Stimulated activated CD4-positive, alpha-beta T cell treated with anti-CD3 and anti-CD28 coated beads, Interleukin-15, amount 100 ng/mL, for 1 hour (primary cell): ENCODE measurements at places on chromosomes 1 and 21.

DNA sequence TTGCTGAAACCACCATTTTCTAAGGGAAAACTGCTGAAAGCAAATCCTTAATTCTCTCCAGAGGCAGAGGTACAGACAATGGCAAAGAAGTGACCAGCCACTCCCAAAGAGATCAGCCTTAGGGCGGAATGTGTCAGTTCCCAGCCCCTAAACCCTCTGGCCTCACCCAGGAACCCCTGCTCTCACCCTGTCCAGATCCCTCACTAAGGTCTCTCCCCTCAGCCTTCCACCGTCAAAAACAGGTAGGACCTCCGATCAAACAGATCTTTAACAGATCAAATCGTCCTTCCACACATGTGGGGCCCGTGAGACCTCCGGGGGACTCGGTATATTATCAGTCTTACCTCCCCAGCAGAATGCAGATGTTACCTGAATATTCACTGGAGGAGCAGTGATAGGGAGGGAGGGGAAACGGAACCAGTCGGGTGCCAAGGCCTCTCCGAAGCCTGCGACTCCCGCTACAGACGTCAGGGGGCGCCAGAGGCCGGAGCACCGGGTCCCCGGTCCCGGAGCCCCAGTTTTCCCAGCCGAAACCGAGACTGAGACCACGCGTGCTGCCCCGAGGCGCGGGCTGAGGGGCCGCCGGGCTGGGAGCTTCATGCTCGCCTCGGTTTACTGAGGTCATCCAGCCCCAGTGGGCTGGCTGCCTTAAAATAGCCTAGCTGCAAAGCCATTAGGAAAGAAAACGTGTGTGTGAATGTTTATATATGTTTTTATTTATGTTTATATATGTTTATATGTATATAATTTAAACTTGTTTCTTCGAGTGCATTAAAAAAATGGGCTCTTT, 23.6 kb downstream of the GPA33 start:
- DNase-seq = peak; percentile 63

DNA sequence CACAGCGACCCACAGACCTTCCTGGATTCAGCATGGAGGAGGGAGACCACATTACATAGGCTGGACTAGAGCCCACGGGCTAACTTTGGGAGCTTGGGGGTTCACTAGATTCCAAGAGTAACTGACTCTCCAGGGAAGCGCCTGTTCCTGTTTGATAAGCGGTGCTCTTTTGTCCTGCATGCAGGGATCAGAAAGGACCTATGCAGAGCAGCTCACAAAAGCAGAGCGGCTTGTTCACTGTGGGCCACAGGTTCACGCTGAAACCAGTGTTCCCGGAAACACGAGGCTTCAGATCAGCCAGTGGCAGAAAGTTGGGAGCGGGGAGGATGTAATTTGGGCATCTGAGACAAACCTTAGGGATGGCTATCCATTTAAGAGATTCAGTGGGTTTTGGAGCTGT, 403.9 kb downstream of the PCP4 start:
- DNase-seq = no peak

DNA sequence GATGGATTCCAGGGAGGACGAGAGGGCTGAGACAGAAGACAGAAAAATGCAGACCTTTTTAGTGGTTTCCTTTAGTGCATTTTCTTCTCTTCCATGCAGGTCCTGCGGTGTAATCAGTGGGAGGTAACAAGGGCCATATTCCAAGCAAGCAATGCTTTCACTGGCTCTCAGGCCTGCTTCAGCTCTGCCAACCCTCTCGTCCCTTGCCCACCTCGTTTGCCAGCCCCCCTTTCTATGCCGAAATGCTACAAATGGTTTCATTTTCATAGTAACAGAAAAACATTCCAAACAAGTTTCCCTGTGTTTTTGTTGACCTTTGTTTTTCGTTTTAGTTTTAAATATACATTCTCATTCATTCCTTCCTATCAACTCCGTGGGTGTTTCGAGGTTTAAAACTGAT, 443.1 kb downstream of the TTLL7 start:
- no peak for DNase-seq

- no peak for DNase-seq
These were observed 22.7 kb downstream of the COL6A1 start for GRCh38 chr21:46004168-46004861.

GRCh38 chr1:101131239-101131843, 105.5 kb upstream of the S1PR1 start:
- no peak for DNase-seq

GRCh38 chr1:39779821-39780220, 8.7 kb upstream of the OXCT2 start:
- DNase-seq = no peak

DNA sequence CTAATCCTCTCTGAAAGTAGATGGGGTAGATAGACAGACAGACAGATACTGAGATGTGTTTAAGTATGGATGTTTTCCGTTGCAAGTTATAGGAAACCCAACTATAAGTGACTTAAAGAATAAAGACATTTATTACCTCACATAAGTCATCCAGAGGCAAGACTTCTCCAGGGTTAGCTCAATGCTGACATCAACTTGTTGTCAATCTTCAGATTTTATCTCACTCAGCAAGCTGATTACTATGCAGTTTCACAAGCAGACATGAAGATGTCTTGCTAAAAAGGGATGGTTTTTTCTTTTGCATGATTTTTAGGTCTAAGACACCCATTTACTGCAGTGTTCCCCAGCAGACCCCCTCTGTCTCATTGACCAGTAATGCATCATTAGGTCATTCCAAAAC, 30.7 kb upstream of the ZNF362 start:
- DNase-seq = no peak

DNA sequence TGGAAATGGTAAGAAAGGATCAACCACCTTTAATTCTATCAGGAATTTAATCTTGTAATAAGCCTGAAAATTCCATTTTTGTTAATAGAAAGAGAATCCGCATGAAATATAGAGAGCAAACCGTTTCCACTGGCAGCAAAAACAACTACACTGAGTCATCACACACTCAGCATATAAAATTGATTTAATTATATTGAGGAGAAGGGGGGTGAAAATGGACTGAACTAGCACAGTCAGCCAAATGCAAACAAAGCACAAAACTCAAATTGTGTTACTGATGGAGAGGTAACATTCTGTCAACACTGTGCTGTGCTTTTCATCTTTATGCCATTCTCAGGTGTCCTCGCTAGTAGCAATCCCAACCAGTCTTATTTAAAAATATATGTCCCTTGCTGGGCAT, 1583.9 kb downstream of the MRPL39 start:
- no peak for DNase-seq

DNA sequence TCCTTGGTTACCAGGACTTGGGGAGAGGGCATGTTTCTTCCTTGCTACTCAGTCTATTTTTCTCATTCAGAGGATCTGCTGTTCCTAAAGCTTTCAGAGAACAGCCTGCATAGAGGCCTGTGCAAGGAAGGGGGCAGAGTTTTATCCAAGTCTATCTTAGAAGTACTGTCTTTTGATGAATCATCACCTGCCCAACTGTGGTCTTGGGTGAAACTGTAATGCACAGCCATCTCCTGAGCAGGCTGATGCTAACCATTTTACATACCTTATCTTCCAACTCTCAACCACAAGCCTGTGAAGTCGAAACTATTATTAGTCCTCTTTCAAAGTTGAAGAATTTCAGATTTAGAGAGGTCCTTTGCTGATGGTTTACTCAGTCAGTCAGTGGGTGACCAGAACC, 368.0 kb downstream of the HHAT start:
- no peak for DNase-seq

DNA sequence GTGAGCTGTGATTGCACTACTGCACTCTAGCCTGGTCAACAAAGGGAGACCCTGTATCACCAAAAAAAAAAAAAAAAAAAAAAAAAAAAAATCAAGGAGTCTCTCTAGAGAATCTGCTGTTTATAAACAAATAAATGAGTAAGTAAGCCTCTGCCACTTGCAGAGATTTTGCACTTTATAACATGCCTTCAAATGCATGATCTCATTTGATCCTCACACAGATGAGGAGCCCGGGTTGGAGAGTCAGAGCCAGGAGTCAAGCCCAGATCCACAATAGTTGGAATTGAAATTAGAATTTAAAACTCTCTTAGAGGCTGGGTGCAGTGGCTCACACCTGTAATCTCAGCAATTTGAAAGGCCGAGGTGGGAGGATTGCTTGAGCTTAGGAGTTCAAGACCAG, 4.0 kb downstream of the PRELP start:
- DNase-seq = no peak

GRCh38 chr1:45170151-45170742, 36.2 kb downstream of the ZSWIM5 start:
- no peak for DNase-seq

DNA sequence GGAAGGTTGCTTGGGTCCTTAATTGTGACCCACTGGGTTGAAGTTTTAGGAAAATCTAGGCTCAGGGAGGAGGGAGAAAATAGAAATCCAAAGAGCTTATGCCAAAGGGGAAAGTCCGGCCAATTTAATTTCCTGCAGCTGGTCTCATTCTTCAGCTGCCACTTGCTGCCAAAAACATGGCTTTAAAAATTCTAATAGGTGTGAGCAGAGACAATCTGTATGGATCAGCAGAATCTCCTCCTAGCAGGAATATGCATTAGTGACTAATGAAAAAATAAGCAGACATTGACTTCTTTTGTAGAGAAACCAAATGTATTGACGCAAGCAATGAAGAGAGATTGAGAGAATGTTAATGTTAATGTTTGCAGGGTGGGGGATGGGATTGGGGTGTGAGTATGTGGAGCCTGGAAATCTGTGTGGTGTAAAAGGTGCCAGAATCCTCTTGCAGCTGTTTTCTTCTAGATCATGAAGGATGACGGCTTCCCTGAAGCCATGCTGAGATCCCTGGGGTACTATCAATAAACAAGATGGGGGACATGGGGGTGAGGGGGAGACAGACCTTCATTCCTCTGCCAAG, 35.3 kb downstream of the VWA5B1 start:
- no peak for DNase-seq

DNA sequence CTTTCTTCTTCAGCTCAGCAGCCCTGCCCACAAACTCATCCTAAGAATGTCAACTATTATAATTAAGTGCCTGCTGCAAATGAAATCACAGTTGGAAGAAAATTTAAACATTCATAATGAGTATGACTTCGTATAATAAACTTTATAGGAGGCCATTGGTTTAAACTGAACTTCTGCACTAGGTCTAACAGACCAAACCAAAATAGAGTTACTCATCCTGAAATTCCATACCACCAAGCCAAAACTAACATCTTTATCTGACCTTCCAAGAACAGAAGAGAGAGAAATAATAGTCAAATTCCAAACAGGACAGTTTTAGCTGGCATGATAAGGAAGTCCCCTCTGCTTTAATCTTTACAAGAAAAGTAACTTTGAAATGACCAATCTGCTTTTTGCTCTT, 472.4 kb upstream of the PRMT6 start:
- no peak for DNase-seq

DNA sequence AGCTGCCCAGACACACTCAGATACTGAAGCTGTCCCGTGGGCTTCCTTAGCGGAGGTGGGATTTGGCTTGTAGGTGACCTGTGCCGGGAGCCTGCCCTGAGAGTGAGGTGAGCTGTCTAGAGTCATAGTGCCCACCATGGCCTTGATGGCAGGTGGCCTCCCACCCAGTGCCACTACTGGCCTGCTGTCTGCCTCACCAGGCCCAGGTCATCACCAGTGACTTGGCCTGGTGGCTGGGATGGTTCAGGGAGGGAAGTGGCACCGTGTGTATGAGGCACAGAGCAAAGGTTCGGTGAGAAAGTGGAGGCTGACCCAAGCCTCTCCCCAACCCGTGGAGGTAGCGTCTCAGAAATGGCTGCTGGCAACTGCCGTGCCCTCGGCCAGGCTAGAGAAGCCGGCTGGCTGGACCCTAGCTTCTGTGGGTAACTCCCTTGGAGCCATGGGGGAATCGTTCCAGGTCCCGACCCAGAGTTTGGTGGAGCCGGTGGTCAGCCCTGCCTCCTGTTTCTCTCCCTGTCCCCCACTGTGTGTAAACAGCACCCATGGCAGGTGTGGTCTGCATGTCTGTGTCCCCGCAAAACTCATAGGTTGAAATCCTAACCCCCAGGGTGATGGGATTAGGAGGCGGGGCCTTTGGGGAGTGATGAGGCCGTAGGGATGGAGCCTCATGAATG, 155.4 kb upstream of the C1orf174 start:
- DNase-seq = no peak

GRCh38 chr1:20358761-20359263, 68.1 kb downstream of the VWA5B1 start:
- no peak for DNase-seq

GRCh38 chr1:151512801-151513625, 1.8 kb downstream of the CGN start:
- DNase-seq = no peak

GRCh38 chr1:87284456-87285240, 44.0 kb upstream of the LMO4 start:
- no peak for DNase-seq

GRCh38 chr1:220441211-220441610, 86.7 kb upstream of the MARK1 start:
- DNase-seq = no peak

DNA sequence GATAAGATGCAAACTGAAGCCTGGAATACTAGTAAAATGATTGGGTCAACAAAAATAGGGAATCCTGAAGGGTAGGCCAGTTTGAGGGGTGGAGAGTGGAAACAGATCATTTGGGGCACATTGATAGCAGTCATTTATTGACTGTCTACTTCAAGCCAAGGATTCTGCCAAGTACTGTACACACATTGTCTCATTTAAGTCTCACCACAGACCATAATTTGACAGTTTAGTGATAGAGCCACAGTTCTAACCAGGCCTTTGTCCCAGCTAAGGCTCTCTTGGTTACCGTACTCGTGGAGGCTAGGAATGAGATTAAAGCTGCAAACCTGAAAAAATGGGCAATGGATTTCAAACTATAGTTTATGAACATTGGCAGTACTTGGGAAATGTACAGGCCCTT, 11.2 kb downstream of the RBM15 start:
- no peak for DNase-seq

GRCh38 chr1:228370941-228371740, 35.5 kb downstream of the TRIM11 start:
- no peak for DNase-seq

DNA sequence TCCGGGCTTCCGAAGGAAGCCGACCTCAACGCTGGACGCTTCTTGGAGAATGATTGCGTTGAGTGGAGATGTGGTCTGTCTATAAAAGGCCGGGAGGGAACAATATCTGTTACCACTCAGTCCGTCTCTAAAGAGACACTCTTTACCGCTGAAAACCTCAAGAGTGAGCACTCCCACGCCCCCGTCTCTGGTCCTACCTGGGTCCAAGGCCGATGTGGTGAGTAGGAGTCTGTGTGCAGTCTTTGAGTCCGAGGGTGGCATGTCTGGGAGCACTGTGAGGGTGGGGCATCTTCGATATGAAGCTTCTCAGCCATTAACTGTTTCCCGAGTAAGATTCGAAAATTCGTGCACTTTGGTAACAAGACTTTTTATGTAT, 576 bp downstream of the ZFP69 start:
- no peak for DNase-seq

- no peak for DNase-seq
These were observed 61.3 kb upstream of the ARTN start for GRCh38 chr1:43872280-43872679.

GRCh38 chr1:245528258-245528635, 373.5 kb downstream of the KIF26B start:
- DNase-seq = no peak

- no peak for DNase-seq
These were observed 34.1 kb upstream of the SCCPDH start for GRCh38 chr1:246690100-246690499.

- DNase-seq = no peak
These were observed 52.3 kb downstream of the BCAR3 start for GRCh38 chr1:93629101-93630059.

- no peak for DNase-seq
These were observed 33.9 kb upstream of the PTPRC start for GRCh38 chr1:198604975-198605374.
